ENCODE measurements at places on chromosomes 13 and 19.

DNA sequence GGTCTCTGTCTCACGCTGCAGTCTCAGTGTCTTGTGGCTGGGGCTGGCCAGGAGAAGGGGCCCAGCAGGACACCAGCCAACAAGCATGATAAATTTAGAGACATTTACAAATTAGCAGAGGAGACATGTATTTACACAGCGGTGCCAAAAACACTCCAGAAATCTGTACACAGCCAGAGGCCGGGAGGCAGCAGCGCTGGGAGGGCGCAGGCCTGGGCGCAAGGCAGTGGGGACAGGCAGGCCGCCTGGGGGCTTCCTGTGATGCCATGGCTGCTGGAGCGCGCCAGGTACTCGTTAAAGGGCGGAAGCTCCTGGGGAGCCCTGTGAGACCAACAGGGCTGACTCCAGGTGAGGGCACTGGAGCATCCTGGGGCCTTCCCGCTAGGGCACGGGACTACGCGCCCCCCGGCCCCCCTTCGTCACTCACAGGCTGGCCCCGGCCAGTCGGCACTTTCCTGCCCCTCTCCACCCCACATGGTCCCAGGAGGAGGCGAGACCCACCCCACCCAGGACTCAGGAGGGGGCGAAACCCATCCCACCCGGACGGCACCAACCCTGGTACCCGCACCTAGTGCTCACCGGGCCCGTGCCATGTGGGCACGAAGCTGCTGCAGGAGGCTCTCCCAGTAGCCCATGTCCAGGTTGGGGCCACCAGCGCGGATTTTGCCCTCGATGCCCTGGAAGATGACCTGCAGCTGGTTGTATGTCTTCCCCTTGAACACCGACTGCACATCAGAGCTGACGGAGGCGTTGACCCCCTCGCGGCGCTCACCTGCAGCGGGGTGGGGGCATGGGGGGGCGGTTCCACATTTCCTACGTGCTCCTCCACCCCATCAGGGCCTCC, 7.4 kb upstream of the TBXA2R start:
- no peak for DNase-seq

DNA sequence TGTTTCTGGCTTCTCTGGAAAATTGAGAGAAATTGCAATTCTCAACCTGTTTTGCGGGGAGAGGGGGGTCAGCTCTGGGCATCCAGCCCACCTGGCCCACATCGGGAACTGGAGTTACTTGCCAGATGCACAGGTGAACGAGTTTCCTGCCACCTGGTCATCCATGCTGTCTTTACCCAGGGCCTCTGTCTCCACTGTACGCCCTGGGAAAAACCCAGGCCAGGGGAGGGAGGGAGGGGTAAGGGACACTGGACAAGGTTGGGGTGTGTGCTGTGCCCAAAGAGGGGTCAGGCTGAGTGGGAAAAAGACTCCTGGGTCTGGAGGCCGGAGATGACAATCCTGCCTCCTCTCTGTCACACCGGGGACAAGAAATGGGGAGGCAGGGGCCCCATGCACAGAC, 307.6 kb downstream of the ZNF536 start:
- no peak for DNase-seq

GRCh38 chr13:80363890-80364503, 23.1 kb upstream of the SPRY2 start:
- peak; percentile 58 for DNase-seq

- no peak for DNase-seq
Observed at GRCh38 chr19:44626048-44626624, 12.8 kb downstream of the IGSF23 start.

DNA sequence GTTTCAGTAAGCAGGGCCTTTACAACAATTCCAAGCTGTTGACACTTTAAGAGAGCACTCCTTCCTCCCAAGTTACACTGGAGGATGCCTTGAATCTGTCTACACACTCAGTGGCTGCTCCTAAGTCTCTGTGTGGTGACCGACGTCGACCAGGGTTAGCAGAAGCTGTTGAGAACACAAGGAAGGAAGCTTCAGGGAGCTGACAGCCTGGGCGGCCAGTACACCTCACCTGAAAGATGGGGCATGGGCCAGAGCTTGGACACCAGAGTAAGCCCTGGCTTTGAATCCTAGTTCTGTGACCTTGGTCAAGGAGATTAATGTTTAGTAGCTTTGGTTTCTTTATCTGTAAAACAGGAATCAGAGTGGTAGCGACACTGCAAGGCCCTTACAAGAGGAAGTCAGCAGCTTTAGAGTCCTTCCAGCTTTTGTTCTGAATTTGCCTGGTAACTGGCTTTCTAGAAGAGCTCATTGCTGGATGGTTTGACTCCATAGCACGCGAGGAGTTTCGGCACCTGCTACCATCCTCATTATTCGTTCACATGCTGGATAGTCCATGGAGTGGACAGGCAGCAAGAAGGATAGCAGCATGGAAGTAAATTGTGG, 214.2 kb downstream of the FGF9 start:
- no peak for DNase-seq

DNA sequence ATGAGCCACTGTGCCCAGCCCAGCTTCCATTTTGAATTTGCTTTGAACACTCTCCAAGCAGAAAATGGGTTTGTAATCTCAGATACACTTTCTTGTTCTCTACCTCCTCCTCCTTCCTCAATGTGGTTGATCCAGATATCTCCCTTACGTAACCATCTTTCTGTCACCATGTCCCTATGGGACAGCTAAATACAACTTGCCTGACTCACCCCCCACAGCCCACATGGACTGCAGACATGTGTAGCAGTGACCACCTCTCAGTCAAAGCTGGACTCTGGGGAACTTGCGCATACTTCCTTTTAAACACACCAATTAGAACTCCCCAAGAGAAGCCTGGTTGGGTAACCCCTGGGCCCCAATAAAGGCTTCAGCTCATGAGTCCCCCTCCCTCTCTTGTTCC, 10.8 kb upstream of the ZNF799 start:
- DNase-seq, result no peak

DNA sequence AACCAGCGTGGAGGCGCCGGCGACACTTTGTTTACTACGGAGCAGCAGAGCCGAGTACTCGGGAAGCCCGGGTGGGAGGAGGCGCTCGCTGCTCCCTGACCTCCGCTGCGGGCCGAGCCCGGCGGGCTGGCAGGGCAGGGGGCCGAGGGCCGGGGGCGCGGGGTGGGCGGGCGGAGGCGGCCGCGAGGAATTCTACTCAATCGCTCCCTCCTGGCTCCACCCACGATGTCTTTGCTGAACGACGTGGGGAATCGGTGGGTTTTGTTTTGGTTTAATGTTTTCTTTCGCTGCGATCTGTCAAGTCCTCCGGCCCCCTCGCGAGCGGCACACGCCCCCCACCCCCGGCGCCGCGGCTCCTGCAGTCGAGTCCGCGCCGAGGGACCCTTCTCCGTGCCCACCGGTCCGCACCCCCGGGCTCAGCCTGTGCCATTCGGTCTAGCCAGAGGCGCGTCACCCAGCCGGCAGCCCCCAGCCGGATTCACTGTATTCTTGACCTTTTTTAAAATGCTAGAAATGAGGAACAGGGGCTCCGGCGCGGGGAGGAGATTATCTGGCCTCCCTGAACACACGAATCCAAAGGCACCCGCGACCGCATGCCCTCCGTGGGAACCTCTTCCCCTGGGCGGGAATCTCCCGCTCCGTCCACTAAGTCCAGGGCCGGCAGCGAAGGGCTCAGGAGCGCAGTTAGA, 636 bp upstream of the FOXO1 start:
- DNase-seq, result no peak

GRCh38 chr13:34412295-34412694, 529.8 kb upstream of the NBEA start:
- DNase-seq, result no peak

Measured in A673 (cell line).